ENCODE measurements at places on chromosomes 1 and 21. TPM values are rescaled to one million over a fixed set of nuclear protein-coding genes. Genes with fewer than 3 reads are reported as not detected.
A peak's percentile ranks its signal among the peaks of the same experiment; 100 is the strongest.

GRCh38 chr1:183284086-183284485 is 98.0 kb downstream of the LAMC2 start:
- DNase-seq, result no peak

DNA sequence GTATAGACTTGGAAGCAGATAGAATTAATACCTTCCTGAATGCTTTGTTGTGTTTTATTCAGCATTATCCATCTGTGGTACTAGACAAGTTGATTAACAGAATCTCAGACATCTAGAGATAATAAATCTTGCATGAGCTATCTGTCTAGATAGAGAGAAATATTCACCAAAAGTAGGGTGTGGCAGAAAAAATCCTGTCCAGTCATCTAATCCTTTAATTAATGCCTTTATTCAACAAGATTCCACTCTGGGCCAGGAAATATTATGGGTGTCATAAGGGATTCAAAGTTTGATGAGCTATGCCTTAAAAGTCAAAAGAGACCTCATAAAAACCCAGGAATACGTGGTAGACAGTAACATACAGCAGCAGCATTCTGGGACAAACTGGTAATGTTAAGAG is 601.2 kb downstream of the LMO4 start:
- no peak for DNase-seq

GRCh38 chr1:165894591-165894990 is 67.2 kb downstream of the UCK2 start:
- peak; percentile 51 for DNase-seq

DNA sequence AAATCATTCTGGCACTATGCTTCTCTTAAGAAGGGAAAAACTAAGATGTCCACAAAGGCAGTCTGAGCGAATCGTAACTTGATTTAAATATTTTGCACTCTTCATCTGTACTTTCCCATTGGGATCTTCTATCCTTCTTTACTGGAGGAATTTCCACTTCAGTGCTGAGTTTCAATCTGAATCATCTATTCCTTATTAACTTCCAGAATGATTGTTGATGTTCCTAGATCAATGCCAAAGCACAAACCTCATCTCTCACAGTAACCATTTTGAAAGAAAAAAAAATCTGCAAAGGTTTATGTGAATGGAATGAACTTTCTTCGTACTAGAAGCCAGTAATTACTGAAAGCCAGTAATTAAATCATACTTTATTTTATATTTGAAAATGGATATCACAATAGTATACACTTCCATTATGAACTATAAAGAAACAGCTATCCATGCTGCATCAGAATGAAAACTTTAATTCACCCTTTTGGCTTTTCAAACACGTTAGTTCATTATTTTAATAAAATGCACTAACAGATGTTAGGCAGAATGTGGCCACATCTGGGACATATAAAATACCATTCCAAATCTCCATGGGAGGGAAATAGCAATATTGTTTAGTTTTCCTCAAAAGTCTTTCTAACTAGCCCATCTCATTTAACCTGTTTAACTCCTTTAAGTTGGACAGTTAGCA is 5.5 kb upstream of the RNF2 start:
- no peak for DNase-seq

- peak; percentile 92 for DNase-seq
Observed at GRCh38 chr1:201559679-201560162, 20.8 kb downstream of the NAV1 start.

GRCh38 chr1:9249263-9249533 is 14.6 kb downstream of the H6PD start:
- peak; percentile 76 for DNase-seq

DNA sequence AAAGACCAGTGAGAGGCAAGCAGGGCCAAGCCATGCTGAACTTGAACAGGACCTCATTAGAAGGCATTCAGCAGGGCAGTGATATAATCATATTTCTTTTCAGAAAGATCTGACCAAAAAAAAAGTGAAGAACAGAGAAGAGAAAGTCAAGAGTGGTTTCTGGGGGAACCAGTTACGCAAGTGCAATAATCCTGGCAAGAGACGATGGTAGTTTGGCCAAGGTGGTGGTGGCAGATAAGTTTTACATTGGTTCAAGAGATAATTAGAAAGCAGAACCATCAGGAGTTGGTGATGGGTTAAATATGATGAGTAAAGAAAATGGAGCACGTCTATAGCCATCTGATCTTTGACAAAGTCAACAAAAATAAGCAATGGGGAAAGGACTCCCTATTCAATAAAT is 54.3 kb downstream of the ZSWIM5 start:
- no peak for DNase-seq

DNA sequence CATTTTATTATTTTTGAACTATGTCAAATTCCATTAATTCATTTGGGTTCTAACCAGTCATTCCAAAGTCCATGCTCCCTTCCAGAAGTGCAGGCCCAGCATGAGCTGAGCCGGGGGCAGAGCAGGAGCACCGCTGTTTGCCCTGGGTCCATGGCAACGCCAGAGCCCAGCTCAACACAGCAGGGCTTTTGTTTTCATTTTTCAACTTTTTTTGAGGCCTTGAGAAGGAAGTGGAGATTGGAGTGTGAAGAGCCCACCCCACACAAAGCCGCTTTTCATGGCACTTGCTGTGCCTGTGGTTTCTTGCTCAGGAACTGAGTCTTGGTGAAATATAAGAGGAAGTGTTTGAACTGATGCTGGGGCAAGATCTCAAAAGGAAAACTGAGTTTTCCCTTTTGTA is 13.2 kb upstream of the PRMT2 start:
- DNase-seq, result no peak

- DNase-seq, result peak; percentile 23
Observed at GRCh38 chr1:12049616-12050015, 13.5 kb upstream of the TNFRSF8 start.

DNA sequence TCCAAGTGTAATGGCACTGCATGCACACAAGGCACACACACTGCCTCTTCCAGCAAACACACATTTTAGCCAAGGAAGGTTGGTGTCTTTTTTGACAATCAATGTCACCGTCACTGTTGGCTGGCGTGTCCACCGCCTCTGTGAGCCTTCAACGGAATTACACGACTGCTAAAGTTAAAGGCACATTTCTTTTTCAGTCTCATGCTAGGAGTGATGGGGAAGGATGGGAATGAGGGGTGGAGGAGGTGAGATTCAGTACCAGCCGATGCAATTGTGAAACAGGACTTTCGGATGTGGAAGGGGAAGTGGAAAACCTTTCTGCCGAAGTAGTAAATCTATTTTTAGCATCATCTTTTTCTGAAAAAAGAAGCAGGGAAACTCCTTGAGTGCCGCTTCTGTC is 1.4 kb downstream of the ELAVL4 start:
- no peak for DNase-seq

Gene CNIH3
- 3.6 TPM for total RNA-seq

Gene OR2L3
- total RNA-seq, result not detected

Gene ADARB1
- 19.5 TPM for total RNA-seq

Gene LRRC38
- total RNA-seq, result not detected
